ENCODE measurements at places on chromosomes 12 and 14. TPM values are rescaled to one million over a fixed set of nuclear protein-coding genes. Genes with fewer than 3 reads are reported as not detected.

SLC25A21 gene
- 0.75 TPM for total RNA-seq

TEP1 gene
- total RNA-seq, result 8.2 TPM

TSHR gene
- 0.41 TPM for total RNA-seq

SLC6A15 gene
- total RNA-seq, result not detected

TSPAN19 gene
- 0.15 TPM for total RNA-seq

DEPDC4 gene
- total RNA-seq, result 1.4 TPM

ADCY4 gene
- 5.5 TPM for total RNA-seq

DCAF4 gene
- total RNA-seq, result 8.0 TPM

SYCP3 gene
- not detected for total RNA-seq

LRRC10 gene
- not detected for total RNA-seq

WSCD2 gene
- 1.1 TPM for total RNA-seq

FOXN4 gene
- total RNA-seq, result not detected

PTHLH gene
- 0.50 TPM for total RNA-seq

NANOG gene
- 0.28 TPM for total RNA-seq

SNW1 gene
- total RNA-seq, result 26.9 TPM

TAS2R50 gene
- 0.47 TPM for total RNA-seq

TAMALIN gene
- 13.9 TPM for total RNA-seq

ABCD2 gene
- total RNA-seq, result 0.03 TPM

ESRRB gene
- not detected for total RNA-seq

GPR84 gene
- not detected for total RNA-seq

CARMIL3 gene
- 0.31 TPM for total RNA-seq

METTL17 gene
- total RNA-seq, result 19.0 TPM

GPR65 gene
- total RNA-seq, result 0.20 TPM

ARMH4 gene
- 0.63 TPM for total RNA-seq

NINJ2 gene
- 0.43 TPM for total RNA-seq

SLC17A8 gene
- total RNA-seq, result 0.16 TPM

SIX6 gene
- not detected for total RNA-seq

NELL2 gene
- total RNA-seq, result 0.28 TPM

EEF1AKMT3 gene
- total RNA-seq, result 20.8 TPM

IRF2BPL gene
- total RNA-seq, result 29.0 TPM

PKP2 gene
- 22.7 TPM for total RNA-seq

PMCH gene
- not detected for total RNA-seq

PALS1 gene
- 9.8 TPM for total RNA-seq

AVPR1A gene
- 0.38 TPM for total RNA-seq

TEX52 gene
- not detected for total RNA-seq

OTOGL gene
- 0.19 TPM for total RNA-seq

ZNF891 gene
- total RNA-seq, result 1.0 TPM

HOXC10 gene
- total RNA-seq, result not detected

CLECL1 gene
- 0.31 TPM for total RNA-seq

EML5 gene
- total RNA-seq, result 1.1 TPM

LAG3 gene
- total RNA-seq, result 0.15 TPM

VTI1B gene
- total RNA-seq, result 57.2 TPM

RNASE3 gene
- not detected for total RNA-seq

LBHD2 gene
- total RNA-seq, result not detected

LRP1-AS gene
- total RNA-seq, result not detected

CLEC4C gene
- total RNA-seq, result not detected

TAS2R31 gene
- total RNA-seq, result 1.4 TPM

FIGNL2 gene
- total RNA-seq, result 0.47 TPM

KRT73 gene
- not detected for total RNA-seq

SMCO2 gene
- total RNA-seq, result not detected

FSCB gene
- 0.06 TPM for total RNA-seq

TUNAR gene
- 0.66 TPM for total RNA-seq

DNAJC22 gene
- total RNA-seq, result 11.9 TPM

GPRC5D gene
- total RNA-seq, result not detected

KCNC2 gene
- 0.09 TPM for total RNA-seq
